C1 segment of cervical spinal cord (tissue), 14 donors: ENCODE measurements at places on chromosomes 1 and 21.
A peak's percentile ranks its signal among the peaks of the same experiment; 100 is the strongest.

GRCh38 chr1:247535402-247535801 is 838 bp downstream of the OR2C3 start:
- no peak for DNase-seq

GRCh38 chr1:172469717-172470116 is 25.8 kb upstream of the PIGC start:
- no peak for DNase-seq

GRCh38 chr1:24101796-24102586 is 9.9 kb downstream of the MYOM3 start:
- DNase-seq = no peak

- DNase-seq = no peak
Observed at GRCh38 chr1:59994302-59995198, 68.0 kb upstream of the CYP2J2 start.

DNA sequence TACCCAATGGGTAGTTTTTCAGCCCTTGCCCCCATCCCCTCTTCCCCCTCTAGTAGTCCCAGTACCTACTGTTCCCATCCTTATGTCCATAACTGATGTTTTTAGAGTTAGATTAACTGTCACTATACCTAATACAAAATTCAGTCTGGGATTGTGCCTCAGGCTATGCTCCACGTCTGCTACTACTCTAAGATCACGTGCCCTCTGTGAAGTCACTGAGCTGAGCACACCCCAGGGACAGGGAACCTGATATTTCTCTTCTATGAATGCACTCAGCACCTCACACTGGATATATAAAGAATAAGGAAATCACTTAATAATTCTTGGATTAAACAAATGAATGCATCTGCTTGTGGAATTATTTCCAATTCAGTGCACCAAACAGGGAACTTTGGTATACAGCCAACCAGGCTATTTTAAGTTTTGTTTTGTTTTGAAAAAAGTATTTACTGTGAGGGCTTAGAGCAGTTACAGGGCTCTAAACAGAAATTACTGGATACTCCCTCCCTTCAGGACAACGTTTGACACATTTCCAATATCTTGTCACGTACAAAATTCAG is 307.9 kb downstream of the SMYD3 start:
- no peak for DNase-seq

GRCh38 chr1:201766131-201766866 is 62.7 kb upstream of the IPO9 start:
- DNase-seq = no peak

GRCh38 chr1:231160895-231161666 is 777 bp upstream of the TRIM67 start:
- DNase-seq = no peak

- no peak for DNase-seq
Observed at GRCh38 chr1:202888221-202888530, 773 bp downstream of the RABIF start.

DNA sequence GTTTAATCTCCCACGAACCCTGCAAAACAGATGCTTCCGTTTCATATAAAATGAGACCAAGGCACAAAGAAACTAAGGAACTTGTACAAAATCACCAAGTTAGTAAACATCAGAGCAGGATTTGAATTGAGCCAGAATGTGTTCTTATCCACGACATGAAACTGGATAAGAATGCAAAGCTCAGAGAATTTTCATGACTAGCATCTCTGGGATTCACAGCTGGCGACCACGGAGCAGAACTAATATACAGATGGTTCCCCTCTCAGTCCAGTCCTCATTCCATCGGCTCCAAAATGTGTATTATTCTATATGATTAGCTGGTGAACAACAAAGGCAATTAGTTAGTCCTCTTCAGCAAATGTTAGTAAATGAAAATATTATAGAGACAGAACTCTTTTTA is 72.3 kb upstream of the ERG start:
- DNase-seq = no peak

GRCh38 chr1:43533584-43533983 is 2.9 kb downstream of the PTPRF start:
- no peak for DNase-seq

DNA sequence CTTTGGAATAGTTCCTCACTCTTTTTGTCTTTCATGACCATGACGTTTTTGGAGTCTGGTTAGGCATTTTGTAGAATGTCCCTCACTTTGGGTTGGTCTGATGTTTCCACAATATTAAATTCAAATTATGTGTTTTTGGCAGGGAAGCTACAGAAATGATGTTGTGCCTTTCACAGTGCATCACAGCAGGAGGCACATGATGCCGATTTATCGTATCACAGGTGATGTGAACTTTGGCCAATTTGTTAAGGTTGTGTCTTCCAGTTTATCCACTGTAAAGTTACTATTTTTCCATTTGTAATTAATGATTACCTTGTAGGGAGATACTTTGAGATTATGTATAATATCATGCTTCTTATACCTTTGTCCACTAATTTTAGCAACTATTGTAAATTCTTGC is 114.3 kb downstream of the FGGY start:
- DNase-seq = peak; percentile 56

DNA sequence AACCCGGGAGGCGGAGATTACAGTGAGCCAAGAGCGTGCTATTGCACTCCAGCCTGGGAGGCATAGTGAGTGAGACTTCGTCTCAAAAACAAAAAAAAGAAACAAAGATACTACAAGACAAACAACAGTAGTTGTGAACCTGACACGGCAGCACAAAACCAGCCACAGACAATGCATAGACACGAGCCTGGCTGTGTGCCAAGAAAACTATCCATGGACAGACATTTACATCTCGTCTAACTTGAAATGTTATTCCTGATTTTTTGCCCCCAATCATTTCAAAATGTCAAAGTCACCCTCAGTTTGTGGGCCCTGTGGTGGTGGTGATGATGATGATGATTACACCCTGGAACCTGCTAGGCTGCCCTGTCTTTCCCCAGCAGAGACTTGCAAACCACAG is 6.3 kb downstream of the KLHL21 start:
- no peak for DNase-seq

DNA sequence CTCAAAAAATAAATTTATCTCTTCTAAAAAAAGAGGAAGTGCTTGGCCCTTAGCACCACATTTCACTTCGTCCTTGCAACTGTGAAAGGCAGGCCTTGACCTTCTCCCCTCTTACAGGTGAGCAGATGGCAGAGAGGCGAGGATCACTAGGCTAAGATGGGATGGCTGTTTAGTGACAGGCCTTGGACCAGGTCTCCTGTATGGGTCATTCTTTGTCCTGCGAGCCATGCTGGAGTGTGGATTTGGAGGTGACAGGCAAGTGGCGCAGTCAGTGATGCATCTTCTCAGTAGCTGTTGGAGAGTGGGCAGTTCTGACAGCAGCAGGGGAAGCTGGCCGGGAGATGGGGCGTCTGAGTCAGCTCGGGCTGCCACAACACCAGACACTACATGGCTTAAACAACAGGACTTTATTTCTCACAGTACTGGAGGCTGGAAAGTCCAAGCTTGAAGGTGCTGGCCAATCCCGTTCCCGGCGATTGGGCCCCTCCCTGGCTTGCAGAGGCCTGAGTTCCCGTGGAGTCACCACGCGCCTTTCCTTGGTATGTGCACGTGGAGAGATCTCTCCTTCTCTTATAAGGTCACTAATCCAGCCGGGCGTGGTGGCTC is 16.5 kb downstream of the SLC27A3 start:
- no peak for DNase-seq

GRCh38 chr1:116288201-116288598 is 84.8 kb upstream of the ATP1A1 start:
- no peak for DNase-seq

DNA sequence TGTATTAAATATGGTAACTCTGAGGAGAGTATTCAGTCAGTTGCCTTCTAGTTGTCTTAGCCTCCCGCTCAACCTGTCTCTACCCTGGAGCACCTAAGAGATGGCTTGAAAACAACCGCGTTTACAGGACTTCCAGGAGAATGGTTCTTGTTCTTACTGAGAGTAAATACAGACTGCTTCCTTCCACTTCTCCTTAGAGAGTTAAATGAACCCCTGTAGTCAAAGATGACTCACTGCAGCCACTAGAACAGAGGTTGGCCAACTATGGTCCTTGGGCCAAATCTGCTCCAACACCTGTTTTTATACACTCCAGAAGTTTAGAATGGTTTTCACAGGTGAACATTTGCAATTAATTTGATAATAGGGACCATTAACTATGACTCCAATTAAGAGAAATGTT is 60.1 kb upstream of the ASB17 start:
- DNase-seq = no peak

DNA sequence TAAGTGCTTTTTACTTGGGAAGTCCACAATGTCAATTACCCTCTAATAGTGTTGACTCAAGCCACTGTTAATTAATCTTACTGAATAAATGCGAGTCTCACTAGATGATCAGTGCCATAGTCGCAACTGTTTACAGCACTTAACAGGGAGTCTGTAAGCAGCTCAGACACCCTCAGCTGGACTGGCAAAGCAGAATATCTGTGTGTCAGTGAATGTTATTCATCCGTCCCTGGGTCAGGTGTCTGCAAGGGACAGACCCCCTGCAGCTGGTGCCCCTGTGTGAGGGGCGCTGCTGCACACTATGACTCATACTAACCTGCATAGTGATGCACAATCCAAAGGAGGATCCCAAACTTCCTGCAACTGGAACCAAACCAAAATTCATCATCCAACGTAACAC is 306.5 kb downstream of the HHIPL2 start:
- DNase-seq = no peak
